Sigmoid colon (tissue), 7 donors: ENCODE measurements at places on chromosomes 5 and 9. TPM values are rescaled to one million over a fixed set of nuclear protein-coding genes. Genes with fewer than 3 reads are reported as not detected.

DNA sequence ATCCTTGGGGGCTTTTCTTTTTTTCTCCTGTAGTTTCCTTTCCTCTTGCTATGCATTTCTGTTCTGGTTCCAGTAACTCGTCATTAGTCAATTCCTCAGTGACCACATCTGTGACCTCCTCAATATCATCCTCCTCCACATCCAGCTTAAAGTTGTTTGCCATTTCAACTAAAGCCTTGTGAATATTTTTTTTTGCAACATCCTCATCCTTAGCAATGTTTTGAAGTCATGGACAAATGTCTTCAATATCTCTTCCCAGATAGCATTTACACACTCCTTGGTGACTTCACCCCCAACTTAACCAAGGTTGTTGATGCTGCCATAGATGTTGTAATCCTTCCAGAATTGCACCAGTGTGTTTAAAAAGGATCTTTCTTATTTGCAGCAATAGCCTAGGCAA, 14.7 kb upstream of the ADRB2 start:
- H3K4me1 ChIP-seq: peaks cover 4% of the 10 kb centered on the region
- no peaks in the 10 kb centered on the region for H3K36me3 ChIP-seq

DNA sequence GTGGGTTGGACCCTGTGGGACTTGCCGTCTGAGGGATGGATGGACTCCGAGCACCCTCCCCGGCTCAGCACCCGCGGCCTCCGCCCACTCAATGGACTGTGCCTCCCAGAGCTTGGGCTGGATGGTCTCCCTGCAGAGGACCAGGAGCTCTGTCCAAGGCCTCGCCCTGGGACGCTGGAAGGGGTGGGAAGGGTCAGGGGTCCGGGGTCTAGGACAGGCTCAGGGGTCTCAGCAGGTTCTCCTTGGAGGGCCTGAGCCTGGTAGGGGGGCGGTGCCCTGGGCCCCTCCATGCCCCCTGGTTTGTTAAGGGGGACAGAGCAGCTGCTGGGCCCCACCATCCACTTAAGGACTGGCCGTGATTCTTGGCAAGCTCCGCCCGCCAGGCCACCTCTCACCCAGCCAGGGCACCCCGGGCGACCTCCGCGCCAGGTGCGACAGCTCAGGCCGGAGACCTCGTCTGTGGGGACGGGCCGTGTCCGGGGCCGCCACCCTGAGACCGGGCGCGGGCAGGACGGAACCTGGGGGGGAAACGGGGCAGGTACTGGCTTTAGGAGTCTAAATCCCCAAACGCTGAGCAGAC, 29.2 kb downstream of the EXOC3 start:
- no peaks in the 10 kb centered on the region for H3K4me1 ChIP-seq
- DNase-seq: peak; percentile 74
- peaks cover 5% of the 10 kb centered on the region for H3K36me3 ChIP-seq
- peaks cover 23% of the 10 kb centered on the region for H3K27me3 ChIP-seq

DNA sequence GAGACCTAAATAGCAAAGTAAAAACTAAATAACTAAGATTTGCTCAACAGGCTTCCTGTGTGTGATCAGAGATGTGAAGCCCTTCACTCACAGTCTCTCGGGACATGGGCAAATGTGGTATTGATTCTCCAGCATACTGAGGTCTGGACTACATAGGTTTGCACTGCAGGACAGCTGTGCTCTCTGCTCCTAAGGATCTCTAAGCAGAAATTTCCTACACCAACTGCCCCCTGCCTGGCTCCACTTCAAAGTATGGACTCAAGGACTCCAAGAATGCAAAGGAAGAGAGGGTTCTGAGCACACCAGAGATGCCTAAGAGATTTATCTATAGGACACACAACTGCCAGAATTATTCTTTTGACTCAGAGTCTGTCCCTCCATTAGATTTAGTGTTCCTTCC, 487.2 kb downstream of the SEMA5A start:
- H3K4me1 ChIP-seq: no peaks in the 10 kb centered on the region
- H3K36me3 ChIP-seq: no peaks in the 10 kb centered on the region
- H3K4me3 ChIP-seq: no peak overlapping the region
- no peaks in the 10 kb centered on the region for H3K27me3 ChIP-seq
- no peak for DNase-seq

GRCh38 chr9:115237385-115237998, 119.5 kb upstream of the TNC start:
- H3K27ac ChIP-seq: peak overlapping the region; percentile 32
- H3K4me3 ChIP-seq: no peak overlapping the region
- DNase-seq: peak; percentile 84
- no peaks in the 10 kb centered on the region for H3K27me3 ChIP-seq
- H3K4me1 ChIP-seq: peaks cover 15% of the 10 kb centered on the region
- no peaks in the 10 kb centered on the region for H3K36me3 ChIP-seq

- no peaks in the 10 kb centered on the region for H3K27me3 ChIP-seq
- H3K27ac ChIP-seq: no peak overlapping the region
- no peaks in the 10 kb centered on the region for H3K4me1 ChIP-seq
- no peak overlapping the region for H3K4me3 ChIP-seq
- H3K36me3 ChIP-seq: no peaks in the 10 kb centered on the region
Measured at GRCh38 chr5:92560698-92561401, 1020.2 kb downstream of the NR2F1-AS1 start.

Gene SQSTM1
- polyA plus RNA-seq: 301 TPM

Gene CER1
- polyA plus RNA-seq: not detected

Gene EGR1
- polyA plus RNA-seq: 17.6 TPM

Gene PDE8B
- polyA plus RNA-seq: 0.52 TPM
